Activated CD4-positive, alpha-beta T cell treated with anti-CD3 and anti-CD28 coated beads, Interleukin-2, amount 50 U/mL, for 1 hour (primary cell): ENCODE measurements at places on chromosomes 3 and 15.

DNA sequence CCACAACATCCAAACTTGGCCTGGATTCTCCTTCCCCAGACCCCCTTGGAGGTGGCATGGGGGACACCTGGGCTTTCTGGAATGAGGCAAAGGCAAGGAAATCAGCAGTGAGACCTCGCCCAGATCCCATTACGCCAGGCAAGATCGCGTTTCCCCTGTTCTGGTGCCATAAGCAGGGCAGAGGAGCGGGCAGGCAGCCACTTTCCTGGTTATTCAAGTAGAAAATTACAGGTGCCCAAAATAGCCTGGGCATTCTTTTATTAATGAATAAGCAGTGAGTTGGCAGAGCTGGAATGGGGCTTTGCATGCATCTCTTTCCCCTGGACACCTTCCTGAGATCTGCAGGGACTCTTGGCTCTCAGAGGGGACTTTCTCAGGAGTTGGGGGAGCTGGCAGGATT, 31.5 kb upstream of the FAM107A start:
- DNase-seq = no peak

DNA sequence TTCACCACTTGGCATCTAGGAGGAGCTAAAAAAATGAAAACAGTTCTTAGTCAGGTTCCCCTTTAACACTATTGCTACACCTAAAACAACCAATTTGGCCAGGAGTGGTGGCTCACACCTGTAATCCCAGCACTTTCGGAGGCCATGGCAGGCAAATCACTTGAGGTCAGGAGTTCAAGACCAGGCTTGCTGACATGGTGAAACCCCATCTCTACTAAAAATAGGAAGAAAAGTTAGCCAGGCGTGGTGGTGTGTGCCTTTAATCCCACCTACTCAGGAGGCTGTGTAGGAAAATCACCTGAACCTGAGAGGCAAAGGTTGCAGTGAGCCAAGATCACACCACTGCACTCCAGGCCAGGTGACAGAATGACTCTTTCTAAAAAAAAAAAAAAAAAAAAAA, 124.1 kb downstream of the DGKG start:
- no peak for DNase-seq

- no peak for DNase-seq
These were observed 11.9 kb downstream of the LRCH3 start for GRCh38 chr3:197802779-197803459.

DNA sequence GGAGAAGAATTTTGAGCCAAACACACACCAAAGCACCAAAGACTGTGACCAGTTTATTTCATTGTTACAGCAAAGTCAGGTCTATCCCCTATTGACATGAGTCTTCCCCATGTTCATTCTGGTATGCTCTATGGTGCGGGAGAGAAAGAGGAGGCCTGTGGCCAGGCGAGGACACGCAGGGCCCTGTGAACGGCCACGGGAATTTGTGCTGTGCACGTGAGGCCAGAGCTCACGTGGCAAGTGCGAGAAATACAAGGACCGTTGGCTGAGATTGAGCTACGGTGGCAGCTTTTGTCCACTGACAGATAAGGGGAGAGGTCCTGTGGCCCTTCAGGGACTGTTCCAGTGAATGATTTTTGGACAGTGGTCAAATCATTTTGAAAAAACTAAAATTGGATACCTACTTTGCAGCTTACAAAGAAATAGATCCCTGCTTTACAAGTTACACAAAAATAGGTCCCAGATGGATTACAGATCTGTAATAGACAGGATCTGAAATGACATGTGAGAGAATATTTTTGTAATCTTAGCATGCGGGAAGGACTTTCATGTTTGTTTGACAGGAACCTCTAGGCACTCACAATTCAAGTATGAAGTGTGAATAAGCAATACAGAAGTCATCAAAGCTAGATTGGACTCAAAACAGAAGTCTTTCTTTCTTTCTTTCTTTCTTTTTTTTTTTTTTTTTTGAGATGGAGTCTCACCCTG, 9.2 kb downstream of the ZSCAN2 start:
- no peak for DNase-seq

- no peak for DNase-seq
These were observed 671.5 kb downstream of the FHIT start for GRCh38 chr3:60579734-60580133.

- DNase-seq = peak; percentile 26
These were observed 1.3 kb downstream of the CTNNB1 start for GRCh38 chr3:41200669-41201021.

DNA sequence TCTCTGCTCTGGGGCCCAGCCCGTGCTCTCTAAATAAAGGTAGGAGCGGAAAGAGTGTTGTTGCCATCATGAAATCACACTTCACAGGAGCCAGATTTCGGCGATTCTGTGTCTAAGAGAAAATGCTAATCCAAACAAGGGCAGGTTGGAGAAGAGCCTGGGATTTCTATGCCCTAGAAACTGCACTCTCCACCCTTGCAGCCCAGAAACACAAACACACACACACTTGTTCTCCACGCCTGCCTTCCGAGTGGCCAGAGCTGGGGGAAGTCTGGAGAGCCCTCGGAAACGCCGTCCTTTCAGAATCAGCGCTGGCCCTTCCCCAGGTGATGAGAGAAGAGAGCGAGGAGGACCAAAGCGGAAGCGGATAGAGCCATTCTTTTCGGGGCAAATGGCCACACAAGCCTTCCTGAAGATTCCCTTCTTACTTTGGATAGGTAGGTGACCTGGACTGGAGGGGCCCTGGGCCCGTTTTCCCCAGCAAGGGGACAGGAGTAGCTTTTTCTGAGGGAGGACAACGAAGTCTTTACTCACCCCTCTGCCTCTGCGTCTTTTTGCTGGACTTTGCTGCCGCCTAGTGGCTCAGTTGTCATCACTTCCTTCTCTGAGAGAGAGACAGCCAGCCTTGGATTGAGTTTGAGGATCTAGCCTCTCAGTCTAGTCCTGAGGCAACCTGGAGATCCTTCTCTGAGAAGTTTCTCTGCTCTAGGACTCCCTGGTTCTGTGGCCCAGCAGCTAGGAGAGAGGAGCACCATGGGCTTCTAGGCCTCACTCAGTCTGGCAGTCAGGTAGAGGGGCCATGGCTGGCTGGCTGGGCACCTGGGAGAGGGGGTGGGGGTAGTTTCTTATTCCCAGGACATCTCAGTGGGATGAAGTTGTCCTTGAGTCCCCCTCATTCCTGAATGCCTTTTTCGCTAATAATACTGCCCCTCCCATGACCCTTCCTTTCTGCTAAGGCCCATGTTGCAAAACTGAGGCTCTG, 37.7 kb downstream of the SENP8 start:
- DNase-seq = peak; percentile 82

DNA sequence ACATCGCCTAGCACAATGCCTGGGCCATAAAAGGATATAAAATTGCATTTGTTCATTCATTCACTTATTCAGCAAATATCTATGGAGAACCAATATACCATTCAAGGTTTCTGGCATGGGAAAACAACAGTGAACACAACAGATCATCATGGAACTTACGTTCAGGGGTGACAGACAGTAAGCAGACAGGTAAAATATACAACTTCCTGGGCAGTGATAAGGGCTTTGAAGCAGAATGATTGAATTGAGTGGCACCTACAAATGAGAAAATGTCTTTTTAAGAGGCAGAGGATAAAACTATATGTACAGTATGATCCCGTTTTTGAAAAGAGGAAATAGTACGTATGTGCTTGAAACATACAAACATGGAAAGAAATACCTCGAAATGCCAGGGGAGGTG, 39.2 kb downstream of the CMTM7 start:
- no peak for DNase-seq

- no peak for DNase-seq
These were observed 13.5 kb downstream of the PPM1M start for GRCh38 chr3:52259035-52259434.

GRCh38 chr3:115768661-115769060, 145.4 kb downstream of the GAP43 start:
- DNase-seq = no peak

GRCh38 chr3:15711281-15711680, 86.5 kb downstream of the ANKRD28 start:
- no peak for DNase-seq

- no peak for DNase-seq
These were observed 419.9 kb downstream of the TUSC7 start for GRCh38 chr3:117129516-117129915.

- DNase-seq = no peak
These were observed 3.7 kb upstream of the SLC9C1 start for GRCh38 chr3:112297714-112298113.

- no peak for DNase-seq
These were observed 1025.1 kb downstream of the OTOL1 start for GRCh38 chr3:162521669-162522068.

DNA sequence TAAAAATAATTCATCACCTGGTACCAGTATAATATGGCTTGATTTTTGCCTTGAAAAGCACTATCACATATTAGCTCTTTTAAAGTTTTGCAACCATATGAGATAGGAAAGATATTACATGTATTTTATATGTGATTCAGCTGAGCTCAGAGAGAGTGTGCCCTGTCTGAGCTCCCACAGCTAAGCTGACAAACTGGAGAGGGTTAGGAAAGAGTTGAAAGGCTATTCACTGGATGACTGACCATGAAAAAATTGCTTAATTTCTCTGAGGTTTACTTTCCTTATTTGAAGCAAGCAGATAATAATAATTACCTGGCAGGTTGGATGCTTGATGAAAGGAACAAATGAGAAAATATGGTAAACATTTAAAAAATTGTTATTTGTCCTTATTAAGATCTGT, 97.4 kb upstream of the CCDC80 start:
- DNase-seq = no peak

DNA sequence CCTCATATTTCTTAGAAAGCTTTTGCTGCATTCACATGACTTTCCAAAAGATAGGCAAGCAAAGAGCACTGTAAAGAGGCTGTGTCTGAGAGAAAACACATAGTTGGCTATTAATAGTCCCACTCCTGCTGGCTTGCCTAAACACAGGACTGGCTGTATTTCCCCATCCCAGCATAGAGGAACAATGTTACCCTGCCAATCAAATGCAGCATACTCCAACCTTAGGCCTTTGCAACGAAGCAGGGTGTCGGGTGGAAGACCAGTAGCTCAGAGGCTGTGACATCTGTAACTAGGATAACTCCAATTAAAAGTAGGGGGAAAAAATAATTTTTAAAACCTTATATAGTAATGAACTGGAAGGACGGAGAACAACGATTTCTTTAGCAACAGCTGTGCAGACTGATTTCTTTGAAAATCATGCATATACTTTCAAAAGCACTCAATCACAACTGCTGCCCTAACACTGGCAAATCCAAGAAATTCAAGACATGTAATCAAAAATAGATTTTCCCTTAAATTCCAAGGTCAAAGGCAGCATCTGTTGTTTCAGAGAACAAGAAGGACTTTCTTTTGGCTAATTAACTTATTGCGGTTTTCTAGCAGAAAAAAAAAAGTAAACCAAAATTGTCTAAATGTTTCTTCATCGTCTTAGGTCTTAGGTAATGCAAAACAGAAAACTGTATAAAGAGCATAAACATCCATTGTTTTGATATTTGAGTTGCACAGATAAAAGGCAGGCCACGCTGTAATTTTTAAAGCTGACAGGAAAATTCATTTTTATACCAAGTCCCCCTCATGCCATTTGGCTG, 139.3 kb downstream of the TNIK start:
- DNase-seq = no peak

DNA sequence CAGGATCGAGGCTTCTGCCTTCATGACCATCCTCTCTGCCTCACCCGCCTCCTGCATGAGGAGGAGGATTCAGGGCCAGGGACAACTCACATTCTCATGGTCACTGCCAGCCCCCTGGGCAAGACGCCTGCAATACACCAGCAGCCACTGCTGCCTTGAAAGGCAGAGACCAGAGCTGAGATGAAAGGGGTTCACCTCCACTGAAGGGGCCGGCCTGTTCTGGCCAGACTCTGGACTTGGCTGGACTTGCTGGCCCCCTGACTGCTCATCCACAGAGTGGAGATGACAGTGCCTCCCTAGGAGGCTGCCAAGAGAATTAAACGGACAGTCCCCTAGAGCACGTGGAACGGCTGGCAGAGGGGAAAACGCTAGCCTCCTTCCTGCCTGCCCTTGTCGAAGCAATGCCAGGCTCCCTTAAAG, 35.2 kb downstream of the MGLL start:
- DNase-seq = no peak

DNA sequence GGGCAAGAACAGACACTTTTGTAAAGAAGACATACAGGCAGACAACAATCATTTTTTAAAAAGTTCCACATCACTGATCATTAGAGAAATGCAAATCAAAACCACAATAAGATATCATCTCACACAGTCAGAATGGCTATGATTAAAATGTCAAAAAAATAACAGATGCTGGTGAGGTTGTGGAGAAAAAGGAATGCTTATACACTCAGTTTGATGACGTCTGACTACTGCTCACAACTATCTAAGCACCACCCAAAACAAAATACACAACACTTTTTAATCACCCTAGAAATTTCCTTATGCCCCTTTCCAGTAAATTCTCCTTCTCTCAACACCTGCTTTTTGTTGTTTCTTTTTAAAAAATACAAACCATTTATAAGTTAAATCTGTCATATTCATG, 228.8 kb downstream of the ISL2 start:
- no peak for DNase-seq

DNA sequence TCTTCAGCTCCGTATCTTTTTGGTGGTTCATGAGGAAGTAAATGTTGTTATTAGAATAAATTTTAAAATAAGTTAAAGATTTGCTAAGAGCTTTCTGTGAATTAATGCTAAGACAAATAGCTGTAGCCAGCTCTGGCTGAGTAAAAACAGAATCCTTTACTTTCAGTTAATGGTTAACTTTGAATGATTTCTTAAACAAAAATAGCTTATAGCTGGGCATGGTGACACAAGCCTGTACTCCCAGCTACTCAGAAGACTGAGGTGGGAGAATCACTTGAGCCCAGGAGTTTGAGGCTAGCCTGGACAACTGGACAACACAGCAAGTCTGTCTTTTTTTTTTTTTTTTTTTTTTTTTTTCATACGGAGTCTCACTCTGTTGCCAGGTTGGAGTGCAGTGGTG, 25.0 kb downstream of the TCAIM start:
- no peak for DNase-seq

- no peak for DNase-seq
These were observed 20.3 kb downstream of the CAND2 start for GRCh38 chr3:12816521-12817342.
